Anterior cingulate cortex (tissue), 58 donors: ENCODE measurements at places on chromosomes 5 and 9.

GRCh38 chr5:132024789-132025402, 13.4 kb upstream of the ACSL6 start:
- DNase-seq, result no peak

GRCh38 chr9:89999176-89999533, 394.3 kb downstream of the GADD45G start:
- no peak for DNase-seq

GRCh38 chr5:164561933-164562872, 1056.8 kb downstream of the MAT2B start:
- DNase-seq, result no peak

GRCh38 chr9:15529566-15530324, 19.0 kb upstream of the PSIP1 start:
- DNase-seq, result no peak

DNA sequence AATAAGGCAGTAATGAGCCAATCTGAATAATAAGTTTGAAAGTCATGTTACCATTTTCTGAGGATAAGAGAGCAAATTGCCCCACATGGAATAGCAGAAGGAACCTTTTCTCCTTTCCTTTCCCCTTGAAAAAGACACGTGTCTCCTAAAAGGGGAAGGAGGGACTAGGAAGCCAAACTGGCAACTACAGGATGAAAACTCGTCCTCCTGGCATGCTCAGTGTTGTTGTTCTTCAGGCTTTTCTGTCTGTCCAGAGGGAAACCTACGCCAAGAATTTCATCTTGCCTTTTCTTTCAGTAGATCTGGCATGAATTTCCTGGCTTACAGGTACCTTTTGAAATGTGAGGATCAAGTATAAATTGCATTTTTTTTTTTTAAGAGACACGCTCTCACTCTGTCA, 355.9 kb upstream of the TLE4 start:
- no peak for DNase-seq

DNA sequence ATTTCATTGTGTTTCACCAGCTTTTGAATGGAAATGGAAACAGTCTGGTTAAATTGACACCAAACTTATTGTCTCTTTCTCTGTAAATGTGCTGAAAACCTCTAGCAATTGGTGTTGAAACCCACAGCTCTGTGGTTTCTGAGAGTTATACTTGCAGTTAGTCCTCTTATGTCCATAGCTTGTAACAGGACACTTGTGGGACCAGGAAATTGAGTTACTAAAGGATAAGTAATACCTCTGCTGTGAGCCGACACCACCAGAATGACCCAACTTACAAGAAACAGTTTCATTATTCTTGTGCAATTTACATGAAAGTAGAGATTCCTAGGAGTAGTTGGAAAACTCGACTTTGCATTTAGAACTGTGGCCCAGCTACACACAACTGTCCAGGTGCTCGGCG, 191.5 kb downstream of the CFAP90 start:
- no peak for DNase-seq

GRCh38 chr9:135010921-135011320, 76.5 kb upstream of the OLFM1 start:
- DNase-seq, result no peak

DNA sequence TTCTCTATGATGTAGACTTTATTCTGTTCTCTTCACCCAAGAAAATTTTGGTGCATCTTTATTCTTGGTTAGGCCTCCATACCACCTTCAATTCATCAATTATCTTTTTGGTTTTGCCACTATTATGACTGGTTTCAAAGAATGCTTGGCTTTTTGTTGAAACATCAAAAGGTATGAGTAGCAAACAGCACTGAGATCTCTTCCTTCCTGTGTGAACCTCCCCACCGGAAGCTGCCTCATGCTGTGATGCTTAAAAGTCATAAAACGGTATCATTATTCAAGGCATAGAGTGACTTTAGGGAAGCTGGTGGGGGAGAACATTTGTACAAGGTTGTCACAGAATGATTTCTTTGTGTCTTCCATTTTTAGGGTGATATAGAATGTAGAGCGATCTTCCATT, 70.6 kb downstream of the IQGAP2 start:
- DNase-seq, result no peak

DNA sequence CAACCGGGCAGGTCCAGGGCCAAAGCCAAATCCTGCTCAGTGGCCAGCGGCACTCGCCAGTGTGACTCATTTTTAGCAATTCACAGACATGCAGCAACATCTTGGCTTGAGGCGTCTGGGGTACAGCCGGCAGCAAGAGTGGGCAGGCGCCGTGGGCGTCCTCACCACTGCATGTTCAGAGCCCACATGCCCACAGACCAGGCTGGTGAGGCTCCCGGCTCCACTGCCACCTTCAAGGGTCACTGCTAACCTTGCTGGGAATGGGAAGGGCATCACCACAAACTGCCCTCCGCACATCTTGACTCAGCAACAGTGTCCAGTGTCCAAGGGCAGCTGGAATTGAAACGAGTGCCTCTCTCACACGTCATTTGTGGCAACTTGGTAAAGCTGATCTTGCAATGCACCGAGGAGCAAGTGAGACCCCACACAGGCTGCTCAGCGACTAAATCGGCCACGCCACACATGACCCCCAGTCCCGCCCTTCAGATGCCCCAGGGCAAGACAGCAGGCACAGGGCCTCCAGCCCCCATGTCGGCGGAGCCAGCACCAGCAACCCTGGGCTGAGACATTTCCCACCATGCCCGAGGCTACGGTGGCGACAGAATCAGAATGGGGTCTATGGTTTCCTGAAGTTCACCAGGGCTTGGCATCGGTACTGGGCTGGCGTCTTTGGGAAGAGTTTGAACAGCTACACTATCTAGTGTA, 140.3 kb downstream of the ROR2 start:
- DNase-seq, result no peak

DNA sequence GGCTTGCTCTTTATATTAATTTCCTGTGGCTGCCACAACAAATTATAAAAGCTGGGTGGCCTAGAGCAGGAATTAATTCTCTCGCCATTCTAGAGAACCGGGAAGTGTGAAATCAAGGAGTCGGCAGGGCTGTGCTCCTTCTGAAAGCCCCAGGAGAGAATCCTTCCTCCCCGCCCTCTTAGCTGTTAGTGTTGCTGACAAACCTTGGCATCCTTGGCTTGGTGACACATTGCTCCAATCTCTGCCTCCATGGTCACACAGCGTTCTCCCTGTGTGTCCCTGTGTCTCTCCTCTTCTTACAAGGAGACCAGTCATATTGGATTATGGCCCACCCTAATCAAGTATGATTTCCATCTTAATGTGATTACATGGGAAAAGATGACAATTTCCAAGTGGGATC, 55.9 kb upstream of the NEURL1B start:
- no peak for DNase-seq

GRCh38 chr9:13690595-13690994, 411.1 kb upstream of the MPDZ start:
- no peak for DNase-seq

GRCh38 chr5:94469894-94470329, 148.5 kb downstream of the KIAA0825 start:
- no peak for DNase-seq

- DNase-seq, result no peak
These were observed 271.9 kb downstream of the ARHGEF28 start for GRCh38 chr5:73897893-73898292.

- no peak for DNase-seq
These were observed 347.6 kb downstream of the GADD45G start for GRCh38 chr9:89952401-89952800.

- DNase-seq, result no peak
These were observed 54.8 kb downstream of the DAB2IP start for GRCh38 chr9:121706149-121706750.

DNA sequence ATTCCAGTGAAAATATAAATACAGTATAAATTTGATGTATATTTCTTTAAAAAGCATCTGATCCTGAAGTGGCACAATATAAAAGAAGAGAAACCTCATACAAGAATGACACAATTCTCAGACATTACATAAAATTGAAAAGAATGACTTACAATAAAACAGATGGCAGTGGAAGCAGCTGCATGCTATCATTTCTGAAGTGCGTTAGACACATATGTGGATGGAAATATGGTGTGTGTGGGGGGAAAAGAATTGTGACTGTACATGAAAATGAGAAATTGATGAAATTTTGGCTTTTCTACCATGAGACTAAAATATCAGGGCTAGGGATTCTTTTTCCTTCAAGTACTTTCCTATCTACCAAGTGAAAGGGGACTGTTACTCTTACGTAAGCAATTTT, 45.9 kb upstream of the CDH18 start:
- DNase-seq, result no peak

- no peak for DNase-seq
These were observed 97.3 kb upstream of the SH3GL2 start for GRCh38 chr9:17481565-17481964.

DNA sequence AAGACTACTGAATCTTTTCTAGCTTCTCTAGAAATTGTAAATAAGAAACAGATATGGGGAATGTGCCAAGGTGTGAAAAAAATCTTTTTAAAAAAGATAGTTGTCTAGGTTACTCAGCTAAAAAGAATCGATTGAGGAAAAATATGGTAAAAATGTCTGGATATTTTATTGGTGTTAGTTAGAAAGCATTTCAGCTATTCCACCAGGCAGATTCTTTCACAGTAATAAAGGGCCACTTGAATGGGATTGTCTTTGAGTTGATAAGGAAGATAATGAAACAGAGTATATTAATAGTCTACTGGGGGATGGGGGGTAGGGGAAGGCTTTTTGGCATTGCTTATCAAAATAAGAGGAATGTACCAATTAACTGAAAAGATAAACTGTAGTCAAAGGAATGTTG, 51.9 kb downstream of the SLIT3 start:
- no peak for DNase-seq

DNA sequence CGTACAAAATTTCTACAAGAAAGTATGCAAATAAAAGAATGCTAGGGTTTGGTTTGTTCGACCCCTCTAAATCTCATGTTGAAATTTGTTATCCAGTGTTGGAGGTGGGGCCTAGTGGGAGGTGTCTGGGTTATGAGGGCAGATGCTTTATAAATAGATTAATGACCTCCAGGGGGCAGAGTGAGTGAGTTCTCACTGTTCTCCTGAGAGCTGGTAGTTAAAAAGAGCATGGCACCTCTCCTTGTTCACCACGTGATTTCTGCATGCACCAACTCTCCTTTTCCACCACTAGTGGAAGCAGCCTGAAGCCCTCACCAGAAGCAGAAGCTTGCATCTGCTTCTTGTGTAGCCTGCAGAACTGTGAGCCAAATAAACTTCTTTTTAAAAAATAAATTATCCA, 50.4 kb upstream of the FAM170A start:
- no peak for DNase-seq

- no peak for DNase-seq
These were observed 4.2 kb upstream of the RASGEF1C start for GRCh38 chr5:180213256-180213600.

DNA sequence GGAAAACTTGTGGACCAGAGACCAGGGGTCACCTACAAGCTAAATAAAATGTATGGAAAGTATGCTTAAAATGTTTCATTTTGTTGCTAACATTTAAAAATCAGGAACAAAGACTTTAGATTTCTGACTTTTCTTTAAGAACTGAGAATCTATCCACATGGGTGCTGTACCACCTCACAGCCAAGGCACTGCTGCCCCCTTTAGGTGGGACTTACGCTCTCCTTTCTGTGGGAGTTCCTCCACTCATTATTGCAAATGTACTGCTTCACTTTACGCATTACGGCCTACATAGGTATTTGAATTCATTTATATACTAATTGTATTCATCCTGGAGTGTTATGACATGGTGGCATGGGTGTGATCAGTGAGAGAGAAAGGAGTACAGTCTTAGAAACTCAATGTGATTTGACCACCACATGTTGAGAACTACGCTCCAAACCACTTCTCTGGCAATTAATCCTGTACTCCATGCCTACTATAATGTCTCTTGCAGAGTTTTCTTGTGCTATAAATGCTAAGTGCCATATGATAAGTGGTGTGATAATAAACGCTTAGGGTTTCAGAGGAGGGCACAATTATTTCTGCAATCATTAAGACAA, 24.7 kb upstream of the CETN3 start:
- peak; percentile 58 for DNase-seq

GRCh38 chr5:22669345-22669744, 183.8 kb downstream of the CDH12 start:
- DNase-seq, result no peak

GRCh38 chr9:112755016-112755427, 4.5 kb downstream of the SNX30 start:
- no peak for DNase-seq

GRCh38 chr5:153236319-153236718, 254.2 kb upstream of the GRIA1 start:
- no peak for DNase-seq

DNA sequence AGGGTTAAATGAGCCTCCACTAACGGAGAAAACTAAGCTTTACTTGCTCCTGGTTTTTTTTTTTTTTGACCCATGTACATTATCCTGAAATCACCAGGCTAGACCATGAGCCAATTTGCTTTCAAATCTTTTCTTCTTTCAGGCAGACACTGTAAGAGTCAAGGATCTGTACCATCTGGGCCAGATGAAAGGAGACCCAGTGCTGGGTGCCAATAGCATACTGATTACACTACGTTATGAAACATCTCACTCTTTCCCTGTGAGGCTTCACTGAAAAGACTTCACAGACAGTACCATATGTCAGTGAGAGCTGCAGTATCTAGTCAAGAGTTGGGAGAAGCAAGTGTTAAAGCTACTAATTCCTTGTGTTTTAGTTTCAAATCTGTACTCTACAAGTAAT, 161.2 kb upstream of the PTPRD start:
- DNase-seq, result no peak

DNA sequence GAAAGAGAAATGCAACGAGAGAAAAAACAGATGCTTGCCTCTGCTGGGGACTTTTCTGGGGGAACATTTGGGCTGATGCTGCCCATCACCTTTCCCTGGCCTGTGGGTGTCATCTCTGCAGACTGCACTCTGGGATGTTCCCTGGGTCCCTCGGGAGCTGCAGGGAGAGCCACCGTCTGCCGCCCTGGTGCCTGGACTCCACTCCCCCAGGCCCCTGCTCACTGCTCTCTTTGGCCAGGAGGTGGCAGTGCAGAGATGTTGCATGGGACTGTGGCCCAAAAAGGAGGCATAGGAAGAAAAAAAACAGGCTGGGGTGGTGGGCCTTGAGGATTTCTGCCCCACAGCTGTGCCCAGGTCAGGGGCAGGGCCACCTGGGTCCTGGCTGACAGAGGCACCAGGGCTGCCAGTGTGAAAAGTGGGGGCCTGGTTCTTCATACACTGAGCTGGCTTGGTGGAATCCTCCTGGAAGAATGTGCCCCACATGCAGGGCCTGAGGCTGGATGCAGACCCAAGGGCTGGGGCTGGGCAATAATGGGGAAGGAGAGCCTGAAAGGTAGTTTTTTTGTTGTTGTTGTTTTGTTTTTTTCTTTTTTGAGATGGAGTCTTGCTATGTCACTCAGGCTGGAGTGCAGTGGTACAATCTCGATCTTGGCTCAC, 353.6 kb downstream of the SLIT3 start:
- DNase-seq, result no peak

GRCh38 chr5:170353011-170353761, 36.0 kb downstream of the KCNMB1 start:
- DNase-seq, result no peak

GRCh38 chr9:96317335-96317980, 15.5 kb upstream of the HSD17B3 start:
- no peak for DNase-seq
